ENCODE measurements at places on chromosomes 6 and 20. TPM values are rescaled to one million over a fixed set of nuclear protein-coding genes. Genes with fewer than 3 reads are reported as not detected.

DNA sequence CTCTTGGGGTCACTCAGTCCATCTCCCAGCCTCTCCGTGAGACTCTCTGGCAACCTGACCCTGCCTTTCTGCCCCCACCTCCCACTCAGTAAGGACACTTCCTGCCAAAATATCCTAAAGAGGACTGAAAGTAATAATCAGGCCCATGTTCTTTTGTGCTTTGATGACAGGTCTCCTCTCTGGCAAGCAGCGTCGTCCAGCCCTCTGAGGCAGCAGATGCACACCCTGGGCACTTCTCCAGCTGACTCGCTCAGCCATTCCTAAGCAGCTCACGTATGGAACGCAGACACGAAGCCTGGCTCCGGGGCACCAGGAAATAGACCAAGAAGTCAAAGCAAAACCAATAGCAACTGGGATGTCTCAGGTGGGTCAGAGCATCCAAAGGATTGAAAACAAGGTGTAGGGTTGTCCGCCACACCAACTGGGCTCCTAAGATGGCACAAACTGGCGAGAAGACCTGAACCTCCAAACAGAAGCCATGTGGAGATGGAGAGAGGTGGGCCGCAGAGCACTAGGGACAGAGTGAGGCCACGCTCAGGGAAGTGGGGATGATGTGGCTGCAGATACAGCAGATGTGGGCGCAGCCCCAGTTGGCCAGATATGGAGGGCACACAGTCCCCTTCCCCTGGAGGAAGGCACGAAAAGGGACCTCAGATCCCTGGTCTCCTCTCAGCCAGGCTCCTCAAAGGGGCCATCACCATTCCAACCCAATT is 99.3 kb downstream of the PRND start:
- H3K36me3 ChIP-seq, result peaks cover 3% of the 10 kb centered on the region
- H3K27ac ChIP-seq, result peak overlapping the region; percentile 69
- H3K4me1 ChIP-seq, result peaks cover 31% of the 10 kb centered on the region
- peak overlapping the region; percentile 35 for H3K4me3 ChIP-seq

DNA sequence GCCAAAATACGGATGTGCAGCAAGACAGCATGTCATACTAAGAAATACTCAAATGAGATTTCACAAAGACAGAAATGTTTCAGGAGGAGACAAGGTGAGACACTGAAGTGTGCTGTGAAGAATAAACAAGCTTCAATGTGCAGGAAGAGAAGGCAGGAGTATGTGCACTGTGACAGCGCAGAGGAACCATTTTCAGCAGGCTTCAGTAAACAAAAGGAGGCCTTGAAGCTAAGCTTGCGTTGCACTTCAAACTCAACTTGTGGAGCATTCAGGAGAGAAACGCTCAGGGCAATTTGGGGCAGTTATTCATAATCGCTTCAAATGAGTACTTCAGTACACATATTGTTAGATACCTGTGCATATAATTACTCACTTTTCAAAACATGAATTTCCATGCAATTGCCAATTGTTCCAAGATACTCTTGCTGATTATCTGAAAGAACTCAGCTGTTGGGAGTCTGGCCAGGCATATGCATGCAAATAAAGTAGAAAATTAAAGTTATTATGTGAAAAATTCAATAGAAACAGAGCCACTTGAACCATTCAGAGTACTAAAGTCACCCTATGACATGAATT is 234.2 kb upstream of the OPRM1 start:
- H3K36me3 ChIP-seq, result no peaks in the 10 kb centered on the region
- no peak for DNase-seq

DNA sequence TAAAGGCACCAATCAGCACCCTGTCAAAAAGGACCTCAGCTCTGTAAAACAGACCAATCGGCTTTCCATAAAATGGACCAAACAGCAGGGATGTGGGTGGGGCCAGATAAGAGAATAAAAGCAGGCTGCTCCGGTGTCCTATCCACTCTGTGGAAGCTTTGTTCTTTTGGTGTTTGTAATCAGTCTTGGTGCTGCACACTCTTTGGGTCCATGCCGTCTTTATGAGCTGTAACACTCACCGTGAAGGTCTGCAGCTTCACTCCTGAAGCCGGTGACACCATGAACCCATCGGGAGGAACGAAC is 7.3 kb upstream of the PXDC1 start:
- H3K27me3 ChIP-seq, result no peaks in the 10 kb centered on the region
- peaks cover 69% of the 10 kb centered on the region for H3K4me1 ChIP-seq
- peak overlapping the region; percentile 72 for H3K27ac ChIP-seq
- DNase-seq, result no peak
- H3K36me3 ChIP-seq, result no peaks in the 10 kb centered on the region

GRCh38 chr6:108618623-108619152 is 58.0 kb downstream of the FOXO3 start:
- peaks cover 2% of the 10 kb centered on the region for H3K36me3 ChIP-seq
- H3K4me1 ChIP-seq, result peaks cover 80% of the 10 kb centered on the region
- peak overlapping the region; percentile 72 for H3K27ac ChIP-seq
- no peaks in the 10 kb centered on the region for H3K27me3 ChIP-seq

GRCh38 chr6:116564311-116564710 is 7.0 kb upstream of the RWDD1 start:
- H3K4me3 ChIP-seq, result no peak overlapping the region
- H3K27ac ChIP-seq, result no peak overlapping the region
- H3K4me1 ChIP-seq, result peaks cover 3% of the 10 kb centered on the region
- H3K27me3 ChIP-seq, result peaks cover 4% of the 10 kb centered on the region

- DNase-seq, result no peak
- H3K27ac ChIP-seq, result peak overlapping the region; percentile 36
- H3K4me1 ChIP-seq, result peaks cover 30% of the 10 kb centered on the region
- no peaks in the 10 kb centered on the region for H3K27me3 ChIP-seq
- no peaks in the 10 kb centered on the region for H3K36me3 ChIP-seq
Observed at GRCh38 chr6:84263557-84263956, 36.1 kb upstream of the CEP162 start.

DNA sequence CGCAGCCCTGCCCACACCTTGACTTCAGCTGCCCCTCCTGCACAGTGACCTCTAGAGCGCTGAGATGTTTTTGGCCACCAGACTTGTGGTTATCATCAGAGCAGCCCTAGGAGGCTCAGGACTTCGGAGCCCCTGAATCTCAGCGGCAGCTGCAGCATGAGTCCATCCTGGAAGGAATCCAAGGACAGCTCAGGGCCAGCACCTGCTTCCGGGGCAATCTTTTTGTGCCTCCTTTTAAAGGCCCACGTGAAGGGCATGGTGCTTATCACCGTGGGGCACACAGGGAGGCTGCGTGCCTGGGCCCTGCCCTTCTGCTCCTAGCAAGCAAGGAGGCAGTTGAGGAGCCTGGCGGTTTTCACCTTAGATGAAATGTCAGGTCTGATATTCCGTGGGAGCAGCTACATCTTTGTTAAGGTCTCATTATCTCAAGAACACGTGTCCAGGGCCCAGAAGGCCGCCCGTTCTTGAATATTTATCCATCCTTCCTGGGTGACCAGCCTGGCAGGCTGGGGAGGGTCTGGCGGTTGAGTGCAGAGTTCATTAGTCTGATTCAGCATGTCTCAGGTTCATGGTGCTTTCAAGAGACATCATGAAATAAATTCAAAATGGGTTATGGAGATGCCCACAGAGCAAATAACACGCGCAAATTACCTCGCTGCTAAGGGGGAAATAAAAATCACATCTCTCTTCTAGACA is 392.4 kb downstream of the TAF4 start:
- DNase-seq, result no peak
- H3K36me3 ChIP-seq, result no peaks in the 10 kb centered on the region
- H3K27ac ChIP-seq, result no peak overlapping the region
- H3K27me3 ChIP-seq, result peaks cover 21% of the 10 kb centered on the region

GRCh38 chr6:80145921-80146320 is 39.5 kb downstream of the BCKDHB start:
- H3K4me3 ChIP-seq, result no peak overlapping the region
- H3K27me3 ChIP-seq, result no peaks in the 10 kb centered on the region
- H3K36me3 ChIP-seq, result peaks cover 8% of the 10 kb centered on the region
- DNase-seq, result no peak
- peaks cover 42% of the 10 kb centered on the region for H3K4me1 ChIP-seq

FAXC gene
- total RNA-seq, result 8.0 TPM

OR2H2 gene
- total RNA-seq, result not detected

Measured in chondrocyte (in vitro differentiated cells).